ENCODE measurements at places on chromosomes 6 and 20. TPM values are rescaled to one million over a fixed set of nuclear protein-coding genes. Genes with fewer than 3 reads are reported as not detected.

DNA sequence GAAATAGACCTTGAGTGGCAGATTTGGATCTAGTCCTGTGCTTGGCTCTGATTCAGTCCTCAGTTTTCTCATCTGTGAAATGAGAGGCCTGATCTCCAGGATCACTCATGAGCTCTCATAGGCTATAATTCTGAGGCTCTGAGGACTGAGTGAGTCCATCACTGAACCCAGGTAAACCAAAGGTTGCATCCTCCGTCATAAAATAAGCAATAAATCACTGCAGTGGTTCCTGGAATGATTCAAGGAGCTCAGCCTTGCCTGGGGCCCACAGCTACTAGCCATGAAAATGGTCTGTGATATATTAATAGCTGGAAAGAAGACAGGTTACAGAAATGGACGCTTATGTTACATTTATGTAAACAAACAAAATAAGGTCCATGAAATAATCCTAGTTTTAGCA, 124.8 kb downstream of the MAP3K7 start:
- DNase-seq, result no peak
- H3K27ac ChIP-seq, result no peak overlapping the region
- H3K4me1 ChIP-seq, result peaks cover 19% of the 10 kb centered on the region
- no peak overlapping the region for H3K4me3 ChIP-seq
- H3K27me3 ChIP-seq, result peaks cover 4% of the 10 kb centered on the region

RAET1G gene
- total RNA-seq, result not detected

ENTPD6 gene
- 64.4 TPM for total RNA-seq

ENPP4 gene
- total RNA-seq, result 10.0 TPM

LY6G5B gene
- 42.3 TPM for total RNA-seq

GRCh38 chr6:83292900-83293843, 100.0 kb downstream of the RWDD2A start:
- no peak overlapping the region for H3K27ac ChIP-seq
- H3K4me3 ChIP-seq, result no peak overlapping the region
- no peaks in the 10 kb centered on the region for H3K27me3 ChIP-seq
- no peaks in the 10 kb centered on the region for H3K36me3 ChIP-seq
- no peak for DNase-seq
- H3K4me1 ChIP-seq, result no peaks in the 10 kb centered on the region

SALL4 gene
- total RNA-seq, result not detected

DNA sequence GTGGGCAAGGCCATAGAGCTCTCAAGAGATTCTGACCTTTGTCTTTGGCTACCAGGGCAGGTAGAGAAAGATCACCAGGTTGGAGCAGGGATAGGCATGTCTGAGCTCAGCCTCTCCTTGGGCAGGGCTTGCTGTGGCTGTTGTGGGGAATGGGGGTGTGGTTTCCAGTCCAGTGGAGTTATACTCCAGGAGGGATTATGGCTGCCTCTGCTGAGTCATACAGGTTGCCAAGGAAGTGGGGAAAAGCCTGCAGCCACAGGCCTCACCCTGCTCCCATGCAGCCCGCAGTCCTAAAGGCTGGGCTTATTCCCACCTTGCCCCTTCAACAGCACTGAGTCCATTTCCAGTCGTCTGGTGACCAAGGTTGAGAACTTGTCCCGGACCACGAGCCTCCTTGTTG, 21.9 kb downstream of the MEP1A start:
- H3K27me3 ChIP-seq, result no peaks in the 10 kb centered on the region
- no peak overlapping the region for H3K4me3 ChIP-seq
- H3K36me3 ChIP-seq, result no peaks in the 10 kb centered on the region
- no peaks in the 10 kb centered on the region for H3K4me1 ChIP-seq

DNA sequence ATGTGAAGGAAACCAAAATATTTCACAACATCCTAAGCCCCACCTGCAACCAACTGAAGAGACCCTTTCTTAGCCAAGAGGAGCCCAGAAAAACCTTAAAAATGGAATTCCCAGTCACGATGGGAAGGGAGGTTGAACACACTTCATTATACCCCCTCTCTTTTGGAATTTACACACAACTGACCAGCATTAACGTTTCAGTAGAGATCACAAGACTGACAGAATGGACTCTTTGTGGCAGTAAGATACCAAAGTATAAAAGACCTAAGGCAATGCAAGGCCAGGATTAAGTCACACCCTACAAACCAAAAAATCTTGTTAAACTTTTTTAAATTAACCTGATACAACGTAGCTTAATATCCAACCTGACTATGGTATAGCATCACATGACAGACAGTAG, 190.9 kb downstream of the OTOR start:
- H3K36me3 ChIP-seq, result no peaks in the 10 kb centered on the region
- DNase-seq, result no peak
- no peaks in the 10 kb centered on the region for H3K27me3 ChIP-seq
- H3K27ac ChIP-seq, result no peak overlapping the region

BCAS1 gene
- 1.0 TPM for total RNA-seq

EYA2 gene
- 1.8 TPM for total RNA-seq

GRCh38 chr20:46210672-46211330, 92.7 kb downstream of the CD40 start:
- no peak overlapping the region for H3K4me3 ChIP-seq
- DNase-seq, result no peak
- no peak overlapping the region for H3K27ac ChIP-seq
- no peaks in the 10 kb centered on the region for H3K4me1 ChIP-seq
- H3K27me3 ChIP-seq, result peaks cover 5% of the 10 kb centered on the region
- no peaks in the 10 kb centered on the region for H3K36me3 ChIP-seq

STMND1 gene
- total RNA-seq, result not detected

- no peak overlapping the region for H3K27ac ChIP-seq
- H3K27me3 ChIP-seq, result no peaks in the 10 kb centered on the region
- H3K4me1 ChIP-seq, result peaks cover 27% of the 10 kb centered on the region
- H3K36me3 ChIP-seq, result peaks cover 24% of the 10 kb centered on the region
Measured at GRCh38 chr20:20019123-20019522, 2.0 kb downstream of the NAA20 start.

DNA sequence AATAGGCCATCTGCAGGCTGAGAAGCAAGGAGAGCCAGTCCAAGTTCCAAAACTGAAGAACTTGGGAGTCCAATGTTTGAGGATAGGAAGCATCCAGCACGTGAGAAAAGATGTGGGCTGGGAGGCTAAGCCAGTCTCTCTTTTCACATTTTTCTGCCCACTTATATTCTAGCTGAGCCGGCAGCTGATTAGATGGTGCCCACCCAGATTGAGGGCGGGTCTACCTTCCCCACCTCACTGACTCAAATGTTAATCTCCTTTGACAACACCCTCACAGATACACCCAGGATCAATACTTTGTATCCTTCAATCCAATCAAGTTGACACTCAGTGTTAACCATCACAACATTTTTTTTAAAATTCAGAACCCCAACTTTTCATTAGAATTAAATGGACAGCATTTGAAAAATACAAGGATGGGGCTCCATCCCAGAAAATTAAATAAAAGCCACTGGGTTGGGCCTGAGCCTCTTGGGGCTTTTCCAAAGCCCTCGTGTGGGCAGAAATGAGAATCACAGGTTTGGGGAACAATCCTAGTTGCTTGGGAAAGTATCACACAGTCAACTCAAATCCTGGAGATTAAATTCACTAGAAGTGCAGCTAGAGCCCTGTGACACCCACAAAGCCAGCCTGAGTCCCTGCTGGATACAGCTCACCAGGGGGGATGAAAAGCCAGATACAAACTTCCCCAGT, 2.2 kb downstream of the CLDN20 start:
- peaks cover 5% of the 10 kb centered on the region for H3K4me1 ChIP-seq
- no peak overlapping the region for H3K27ac ChIP-seq

RNF144B gene
- total RNA-seq, result 17.0 TPM

DNA sequence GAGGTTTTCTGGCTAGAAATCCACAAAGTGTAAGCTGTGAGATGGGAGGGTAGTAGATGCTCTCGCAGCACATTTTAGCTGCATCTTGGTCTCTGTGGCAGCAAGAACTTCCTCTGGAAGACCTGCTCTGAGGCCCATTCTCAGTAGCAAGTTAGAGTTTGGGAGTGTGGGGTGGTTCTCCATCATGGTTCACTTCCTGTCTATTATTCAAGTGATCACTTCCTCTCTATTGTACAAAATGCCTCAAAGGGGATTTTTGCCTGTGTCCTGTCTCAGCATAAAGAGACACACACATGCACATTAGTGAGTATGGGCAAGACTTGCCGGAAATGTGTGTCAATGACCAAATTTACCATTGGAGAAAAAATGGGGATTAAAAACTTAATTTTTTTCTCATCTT, 42.5 kb downstream of the LYRM2 start:
- H3K4me1 ChIP-seq, result peaks cover 30% of the 10 kb centered on the region
- no peaks in the 10 kb centered on the region for H3K27me3 ChIP-seq
- peak; percentile 77 for DNase-seq

MYO6 gene
- 0.59 TPM for total RNA-seq

- H3K27me3 ChIP-seq, result peaks cover 16% of the 10 kb centered on the region
- no peak for DNase-seq
- H3K27ac ChIP-seq, result no peak overlapping the region
- H3K4me1 ChIP-seq, result peaks cover 8% of the 10 kb centered on the region
- no peaks in the 10 kb centered on the region for H3K36me3 ChIP-seq
Measured at GRCh38 chr6:167791091-167791779, 35.5 kb upstream of the AFDN start.

DNA sequence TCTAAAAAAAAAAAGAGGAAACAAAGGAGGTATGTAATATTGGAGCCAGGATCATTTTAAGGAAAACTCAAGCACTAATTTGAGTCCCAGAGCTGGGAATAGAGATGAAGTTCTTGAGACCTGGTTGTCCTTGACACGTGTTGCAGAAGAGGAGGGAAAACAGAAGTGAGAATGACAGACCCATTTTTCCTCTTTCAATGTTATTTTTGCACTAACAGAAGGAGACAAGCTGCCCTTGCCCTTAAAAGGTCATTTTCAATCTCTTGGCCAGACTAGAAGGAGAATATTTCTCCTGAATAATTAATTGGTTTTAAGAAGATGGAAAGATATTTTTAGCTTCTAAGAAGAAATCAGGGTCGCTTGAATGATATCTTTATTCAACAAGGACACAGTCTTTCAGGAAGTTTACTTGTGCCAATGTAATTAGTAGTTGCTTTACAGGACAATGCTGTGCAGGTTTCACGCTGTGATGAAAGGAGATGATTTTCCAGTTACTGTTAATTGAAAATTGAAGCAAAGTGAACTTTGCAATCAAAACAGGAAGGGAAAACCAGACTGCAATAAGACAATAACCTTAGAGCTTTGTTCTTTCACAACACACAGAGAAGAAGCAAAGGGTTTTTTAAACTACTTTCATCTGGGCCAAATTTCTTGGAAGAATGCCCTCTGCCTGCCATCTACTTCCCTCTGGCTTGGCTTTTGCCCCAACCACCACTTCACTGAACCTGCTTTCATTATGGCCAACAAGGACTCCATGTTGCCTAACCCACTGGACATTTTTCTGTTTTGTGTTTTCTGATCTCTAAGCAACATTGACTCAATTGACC, 107.8 kb upstream of the SHLD1 start:
- DNase-seq, result no peak
- no peak overlapping the region for H3K4me3 ChIP-seq
- H3K27me3 ChIP-seq, result no peaks in the 10 kb centered on the region
- peak overlapping the region; percentile 1 for H3K27ac ChIP-seq

DNA sequence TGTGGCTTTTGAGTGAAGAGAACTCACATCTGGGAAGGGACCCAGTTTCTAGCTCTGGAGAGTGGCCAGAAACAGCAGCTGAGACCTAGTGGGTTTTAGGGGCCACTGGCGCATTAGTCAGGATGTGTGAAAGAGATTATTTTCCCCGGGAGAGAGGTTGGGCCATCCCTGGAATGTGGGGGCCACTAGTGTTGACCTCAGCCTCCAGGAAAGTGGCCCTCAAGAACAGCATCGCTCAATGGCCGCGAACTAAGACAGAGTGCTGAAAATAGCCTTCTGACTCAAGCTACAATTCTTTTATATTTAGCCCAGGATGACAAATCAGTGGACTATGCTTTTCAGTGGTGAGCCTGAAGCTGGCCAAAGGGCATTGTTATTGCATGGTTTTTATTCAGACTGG, 210.4 kb upstream of the RNF24 start:
- DNase-seq, result no peak
- H3K4me3 ChIP-seq, result no peak overlapping the region
- no peaks in the 10 kb centered on the region for H3K27me3 ChIP-seq

DNA sequence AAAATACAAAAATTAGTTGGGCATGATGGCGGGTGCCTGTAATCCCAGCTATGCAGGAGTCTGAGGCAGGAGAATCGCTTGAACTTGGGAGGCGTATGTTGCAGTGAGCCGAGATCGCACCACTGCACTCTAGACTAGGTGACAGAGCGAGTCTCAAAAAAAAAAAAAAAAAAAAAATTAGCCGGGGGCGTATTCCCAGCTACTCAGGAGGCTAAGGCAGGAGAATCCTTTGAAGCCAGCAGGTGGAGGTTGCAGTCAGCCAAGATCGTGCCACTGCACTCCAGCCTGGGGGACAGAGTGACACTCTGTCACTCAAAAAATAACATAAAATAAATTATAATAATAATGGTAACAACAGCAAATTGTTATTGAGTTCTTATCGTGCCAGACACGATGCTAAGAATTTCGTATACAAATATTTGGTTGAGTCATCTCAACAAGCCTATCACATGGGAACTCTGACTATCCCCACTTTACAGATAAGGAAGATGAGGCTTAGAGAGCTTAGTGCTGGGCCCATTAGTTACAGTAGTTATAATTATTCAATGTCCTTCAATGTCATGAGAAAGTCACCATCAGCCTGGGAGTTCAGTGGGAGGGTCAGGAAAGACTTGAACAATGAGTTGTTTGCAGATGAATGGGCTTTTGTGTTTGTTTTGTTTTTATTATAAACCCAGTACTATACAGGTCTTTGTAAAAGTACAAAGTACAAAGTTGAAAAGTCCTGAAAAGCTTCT, 19.4 kb downstream of the C6orf15 start:
- no peaks in the 10 kb centered on the region for H3K36me3 ChIP-seq
- no peak overlapping the region for H3K27ac ChIP-seq
- peaks cover 16% of the 10 kb centered on the region for H3K4me1 ChIP-seq
- H3K4me3 ChIP-seq, result no peak overlapping the region
- no peak for DNase-seq
- H3K27me3 ChIP-seq, result no peaks in the 10 kb centered on the region

FBXO9 gene
- total RNA-seq, result 105 TPM

RGS17 gene
- not detected for total RNA-seq

DST gene
- total RNA-seq, result 3.3 TPM

OTOR gene
- total RNA-seq, result not detected

GRCh38 chr20:51176446-51176845, 153.5 kb upstream of the KCNG1 start:
- H3K36me3 ChIP-seq, result no peaks in the 10 kb centered on the region
- H3K4me1 ChIP-seq, result no peaks in the 10 kb centered on the region
- H3K27ac ChIP-seq, result no peak overlapping the region
- no peaks in the 10 kb centered on the region for H3K27me3 ChIP-seq
- no peak for DNase-seq
- H3K4me3 ChIP-seq, result no peak overlapping the region

GRCh38 chr6:134421501-134421900, 103.6 kb upstream of the SGK1 start:
- no peak overlapping the region for H3K27ac ChIP-seq
- no peaks in the 10 kb centered on the region for H3K36me3 ChIP-seq
- H3K4me1 ChIP-seq, result no peaks in the 10 kb centered on the region
- H3K4me3 ChIP-seq, result no peak overlapping the region
- no peak for DNase-seq
